GM13977 (cell line): ENCODE measurements at places on chromosomes 7 and 10.

- DNase-seq: no peak
Observed at GRCh38 chr10:118800920-118801319, 46.1 kb upstream of the CACUL1 start.

- no peak for DNase-seq
Observed at GRCh38 chr10:100825325-100825875, 80.0 kb downstream of the PAX2 start.

GRCh38 chr7:31106303-31107105, 54.4 kb downstream of the ADCYAP1R1 start:
- DNase-seq: no peak

GRCh38 chr10:51198170-51198569, 123.9 kb downstream of the PRKG1 start:
- DNase-seq: no peak

DNA sequence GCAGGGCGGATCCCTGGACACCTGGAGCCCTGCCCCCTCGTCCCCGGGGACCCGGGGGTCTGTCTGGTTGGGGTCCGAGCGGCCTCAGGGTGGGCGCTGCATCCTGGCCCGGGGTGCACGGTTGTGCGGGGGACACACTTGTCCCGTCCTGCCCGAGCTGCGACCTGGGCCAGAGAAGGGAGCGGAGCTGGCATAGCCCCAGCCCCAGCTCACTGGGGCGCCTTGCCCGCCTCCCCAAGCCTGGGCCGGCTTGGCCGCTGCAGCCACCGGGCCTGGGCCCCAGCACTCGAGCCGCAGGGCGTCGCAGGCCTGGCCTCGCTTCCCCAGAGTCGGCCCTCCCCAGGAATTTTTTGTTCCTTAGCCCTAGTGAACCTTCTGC, 54.5 kb downstream of the GLRX3 start:
- peak; percentile 52 for DNase-seq
